ENCODE measurements at places on chromosomes 13 and 19. TPM values are rescaled to one million over a fixed set of nuclear protein-coding genes. Genes with fewer than 3 reads are reported as not detected.
A peak's percentile ranks its signal among the peaks of the same experiment; 100 is the strongest.

GRCh38 chr19:21878646-21879045 is 42.7 kb upstream of the ZNF43 start:
- no peak for DNase-seq

- no peak for DNase-seq
These were observed 3.9 kb downstream of the RAB3D start for GRCh38 chr19:11335449-11336146.

GRCh38 chr13:48646791-48647190 is 6.9 kb upstream of the CYSLTR2 start:
- no peak for DNase-seq

GRCh38 chr13:68185444-68186141 is 955.5 kb upstream of the PCDH9 start:
- DNase-seq: no peak

- no peak for DNase-seq
These were observed 397.4 kb downstream of the SPRY2 start for GRCh38 chr13:79943346-79944023.

DNA sequence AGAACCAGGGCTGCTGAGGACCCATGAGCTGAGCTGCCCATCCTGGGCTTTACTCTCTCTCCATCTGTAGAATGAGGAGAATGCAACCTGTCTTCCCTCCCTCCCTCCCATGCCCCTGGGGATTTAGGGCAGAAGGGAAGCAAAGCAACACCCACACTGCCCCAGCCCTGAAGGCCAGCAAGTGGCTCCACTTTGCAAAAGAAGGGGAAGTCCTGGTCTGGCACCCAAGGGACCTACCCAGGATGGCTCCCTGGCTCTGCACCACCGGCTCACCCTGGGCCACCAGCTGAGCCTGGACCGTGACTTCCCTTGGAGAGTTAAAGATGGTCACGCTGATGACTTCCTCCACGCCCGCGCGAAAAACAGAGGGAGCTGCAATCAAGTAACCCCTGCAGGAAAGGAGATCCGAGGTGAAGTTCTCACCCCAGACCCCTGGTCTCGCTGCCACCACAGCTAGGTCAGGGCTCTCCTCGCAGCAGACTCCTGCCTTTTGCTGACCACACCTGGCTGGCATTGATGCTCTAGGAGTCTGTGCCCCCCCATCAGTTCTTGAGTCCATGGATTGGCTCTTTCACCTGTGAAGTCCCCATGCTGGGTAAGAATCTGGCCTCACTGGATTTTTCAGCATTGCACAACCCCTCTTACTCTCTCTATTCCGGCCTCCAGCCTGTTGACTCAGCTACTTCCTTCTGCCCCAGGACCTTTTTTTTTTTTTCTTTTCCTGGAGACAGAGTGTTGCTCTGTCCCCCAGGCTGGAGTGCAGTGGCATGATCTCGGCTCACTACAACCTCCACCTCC is 4.6 kb downstream of the CPAMD8 start:
- DNase-seq: peak; percentile 88

The SOX1 gene
- total RNA-seq: not detected

GRCh38 chr19:1532003-1532402 is 8.1 kb downstream of the PLK5 start:
- DNase-seq: no peak
